HCT116 (cell line): ENCODE measurements at places on chromosomes 7 and 10. TPM values are rescaled to one million over a fixed set of nuclear protein-coding genes. Genes with fewer than 3 reads are reported as not detected.
A peak's percentile ranks its signal among the peaks of the same experiment; 100 is the strongest.

DNA sequence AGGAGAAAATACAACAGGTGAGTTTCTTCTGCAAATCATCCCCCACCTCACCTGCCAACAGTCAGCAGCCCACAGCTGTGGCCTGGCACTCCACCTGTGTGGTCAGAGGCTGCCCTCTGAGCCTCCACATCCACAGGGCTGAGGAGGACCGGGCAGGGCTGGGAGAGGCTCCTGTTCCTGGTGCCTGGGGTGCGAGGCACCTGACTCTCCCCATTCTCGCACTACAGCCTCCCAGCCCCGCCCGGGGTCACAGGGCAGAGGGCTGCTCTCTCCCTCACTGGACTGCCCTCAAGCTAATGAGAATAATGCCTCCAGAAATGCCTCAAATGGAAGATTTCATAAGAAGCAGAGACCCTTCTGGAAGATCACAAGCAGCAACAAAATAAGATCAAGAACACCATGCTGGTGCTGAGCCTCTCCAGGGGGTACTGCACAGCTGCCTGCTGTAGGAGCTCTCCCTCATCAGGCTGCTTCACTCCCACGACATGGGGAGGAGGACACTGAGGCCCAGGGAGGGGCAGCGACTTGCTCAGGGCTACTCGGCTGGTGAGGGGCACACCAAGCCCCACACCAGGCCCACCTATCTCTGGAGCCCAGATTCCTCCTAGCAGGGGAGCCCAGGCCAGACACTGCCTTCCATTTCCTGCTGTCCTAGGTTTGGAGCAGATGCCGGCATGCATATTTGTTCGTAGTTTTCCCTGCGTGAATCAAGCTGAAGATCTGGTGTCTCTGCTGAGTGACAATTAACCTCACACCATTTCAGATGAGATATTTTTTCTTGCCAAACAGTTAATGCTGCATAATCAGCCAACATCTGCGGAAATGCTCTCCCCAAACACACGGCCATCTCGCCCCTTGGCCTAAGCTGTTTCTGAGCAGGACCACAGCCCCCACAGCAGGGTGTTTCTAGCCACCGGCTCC lies 76.5 kb downstream of the FAM53B start:
- no peaks in the 10 kb centered on the region for H3K27me3 ChIP-seq
- H3K4me1 ChIP-seq: peaks cover 17% of the 10 kb centered on the region
- no peak overlapping the region for H3K27ac ChIP-seq
- H3K4me3 ChIP-seq: no peak overlapping the region
- no peak for DNase-seq
- H3K36me3 ChIP-seq: no peaks in the 10 kb centered on the region

DNA sequence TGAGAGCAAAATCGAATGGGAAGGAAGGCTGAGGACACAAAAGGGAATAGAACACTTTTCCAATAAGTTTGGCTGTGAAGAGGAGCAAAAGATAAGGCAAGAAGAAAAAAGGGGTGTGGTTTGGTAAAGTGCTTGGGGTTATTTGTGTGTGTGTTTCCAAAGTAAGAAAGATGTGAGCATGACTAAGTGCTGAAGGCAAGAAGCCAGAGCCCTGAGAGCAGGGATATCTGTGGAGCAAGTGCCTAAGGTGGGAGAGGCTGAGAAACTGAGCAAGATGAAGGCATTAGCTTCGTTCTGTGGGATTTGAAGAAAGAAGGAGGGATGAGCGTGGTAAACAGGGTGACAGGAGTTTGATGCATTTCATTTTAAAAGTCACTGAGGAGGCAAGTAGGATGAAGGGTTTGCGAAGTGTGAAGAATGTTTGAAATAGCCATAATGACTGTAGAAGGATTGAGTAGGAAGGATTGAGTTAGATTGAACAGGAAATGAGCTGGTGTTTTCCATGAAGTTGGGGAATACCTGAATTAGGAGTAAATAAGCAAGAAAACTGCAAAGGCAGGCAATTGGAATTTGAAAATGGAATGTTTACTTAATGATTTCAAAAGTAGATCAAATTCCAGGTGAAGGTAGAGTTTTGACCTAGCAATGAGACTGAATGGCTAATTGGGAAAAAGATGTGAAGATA lies 19.9 kb upstream of the SP4 start:
- H3K4me1 ChIP-seq: no peaks in the 10 kb centered on the region
- DNase-seq: no peak
- no peak overlapping the region for H3K27ac ChIP-seq
- H3K36me3 ChIP-seq: no peaks in the 10 kb centered on the region
- H3K27me3 ChIP-seq: no peaks in the 10 kb centered on the region
- H3K4me3 ChIP-seq: no peak overlapping the region

GRCh38 chr10:102452672-102453340 lies 1.5 kb upstream of the C10orf95 start:
- DNase-seq: peak; percentile 69
- no peaks in the 10 kb centered on the region for H3K27me3 ChIP-seq
- peaks cover 38% of the 10 kb centered on the region for H3K4me1 ChIP-seq
- peaks cover 4% of the 10 kb centered on the region for H3K36me3 ChIP-seq
- H3K27ac ChIP-seq: peak overlapping the region; percentile 60
- peak overlapping the region; percentile 6; the same call in 1 of the 2 replicates for H3K4me3 ChIP-seq

DNA sequence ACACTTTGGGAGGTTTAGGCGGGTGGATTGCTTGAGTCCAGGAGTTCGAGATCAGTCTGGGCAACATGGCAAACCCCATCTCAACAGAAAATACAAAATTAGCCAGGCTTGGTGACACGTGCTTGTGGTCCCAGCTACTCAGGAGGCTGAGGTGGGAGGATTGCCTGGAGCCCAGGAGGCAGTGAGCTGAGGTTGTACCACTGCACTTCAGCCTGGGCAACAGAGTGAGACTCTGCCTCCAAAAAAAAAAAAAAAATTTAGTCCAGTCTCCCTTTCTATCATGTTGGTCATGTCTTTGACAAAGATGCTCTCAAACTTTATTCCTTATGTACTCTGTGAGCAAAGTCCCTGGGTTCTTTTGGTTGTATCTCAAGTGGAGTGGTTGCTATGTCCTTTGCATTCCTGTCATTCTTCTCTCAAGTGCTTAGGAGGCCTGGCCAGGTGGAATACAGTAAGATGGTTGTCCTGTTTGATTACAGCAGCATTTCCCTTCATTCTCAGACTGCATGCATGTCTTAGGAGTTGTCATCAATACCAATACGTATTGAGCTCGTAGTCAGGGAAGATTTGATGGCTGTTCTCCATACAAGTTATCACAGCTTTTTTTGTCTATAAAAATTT lies 85.7 kb downstream of the MMRN2 start:
- no peaks in the 10 kb centered on the region for H3K36me3 ChIP-seq
- no peak for DNase-seq
- no peak overlapping the region for H3K4me3 ChIP-seq
- no peaks in the 10 kb centered on the region for H3K27me3 ChIP-seq

DNA sequence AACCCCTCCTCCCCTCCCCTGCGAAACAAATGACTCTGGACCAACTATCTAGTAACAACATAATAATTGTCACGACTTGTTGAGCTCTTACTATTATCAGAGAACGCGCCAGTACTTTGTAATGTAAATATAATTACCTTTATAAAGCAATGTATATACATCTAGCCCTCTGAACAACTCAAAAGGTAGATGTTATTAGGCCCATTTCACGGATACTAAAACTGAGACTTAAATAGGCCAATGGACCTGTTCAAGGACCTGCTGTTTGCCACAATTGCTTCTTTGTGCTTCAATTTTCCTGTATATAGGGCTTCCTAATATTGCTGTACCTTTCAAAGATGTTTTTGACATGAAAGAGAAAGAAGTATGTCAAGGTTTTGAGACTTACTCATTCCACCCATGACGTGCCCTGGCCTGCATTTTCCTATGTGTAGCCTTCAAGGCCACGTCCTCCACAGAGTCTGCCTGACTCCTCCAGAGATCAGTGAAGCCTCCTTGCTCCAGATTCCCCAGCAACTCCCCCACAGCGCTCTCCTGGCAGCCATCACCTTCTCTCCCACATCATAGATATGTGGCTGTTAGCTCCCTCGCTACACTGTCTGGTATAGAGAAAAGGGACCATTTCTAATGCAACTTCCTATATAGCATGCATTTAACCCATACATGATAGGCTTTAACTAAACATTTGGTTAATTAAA lies 156.6 kb downstream of the SKIDA1 start:
- peaks cover 63% of the 10 kb centered on the region for H3K4me1 ChIP-seq
- no peaks in the 10 kb centered on the region for H3K36me3 ChIP-seq
- no peak for DNase-seq
- H3K27ac ChIP-seq: no peak overlapping the region

Gene ZNF503
- 30.4 TPM for total RNA-seq

Gene PDE6C
- not detected for total RNA-seq
